Heart left ventricle (tissue), 16 donors: ENCODE measurements at places on chromosomes 5 and 9. TPM values are rescaled to one million over a fixed set of nuclear protein-coding genes. Genes with fewer than 3 reads are reported as not detected.

PCDHA1 gene
- not detected for total RNA-seq

DNA sequence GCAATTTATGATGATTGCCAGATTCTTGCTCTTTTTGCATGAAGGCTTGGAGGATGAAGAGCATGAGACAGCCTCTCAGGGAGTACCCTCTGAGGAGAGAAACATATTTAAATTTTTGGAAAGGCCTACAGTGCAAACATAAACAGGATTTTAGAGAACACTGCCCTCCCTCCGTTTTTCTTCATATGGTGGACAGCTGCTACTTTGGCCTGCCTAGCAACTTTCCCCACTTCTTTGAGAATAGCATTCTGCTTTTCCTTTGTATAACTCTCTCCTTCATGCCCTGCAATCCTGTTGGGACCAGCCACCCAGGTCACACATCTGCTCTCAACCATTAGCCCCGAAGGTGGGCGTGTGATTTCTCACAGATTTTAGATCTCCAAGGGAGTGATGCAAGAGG, 20.5 kb upstream of the TXN start:
- no peaks in the 10 kb centered on the region for H3K4me1 ChIP-seq
- no peak overlapping the region for H3K27ac ChIP-seq
- no peak overlapping the region for H3K4me3 ChIP-seq
- no peaks in the 10 kb centered on the region for H3K36me3 ChIP-seq
- H3K27me3 ChIP-seq, result no peaks in the 10 kb centered on the region

DNA sequence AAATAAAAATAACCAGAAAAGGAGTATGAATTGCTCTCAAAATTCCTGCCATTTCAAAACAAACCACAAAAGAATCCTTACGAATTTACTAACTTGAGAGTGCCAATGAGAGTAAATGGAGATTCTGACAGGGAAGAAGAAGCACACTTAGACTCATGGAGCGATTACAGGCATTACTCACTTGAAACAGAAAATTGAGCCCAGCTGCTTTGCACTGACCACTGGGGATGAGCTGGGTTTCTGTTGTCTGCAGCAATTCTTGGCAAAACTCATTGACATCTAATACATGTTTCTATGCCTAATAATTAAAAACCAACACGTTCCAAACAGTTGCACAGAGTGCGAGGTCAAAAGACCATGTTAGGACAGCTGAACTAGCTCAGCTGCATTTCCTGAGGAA, 731.6 kb downstream of the DNAH5 start:
- no peaks in the 10 kb centered on the region for H3K36me3 ChIP-seq
- no peak overlapping the region for H3K4me3 ChIP-seq
- no peaks in the 10 kb centered on the region for H3K4me1 ChIP-seq
- DNase-seq, result no peak
- no peak overlapping the region for H3K27ac ChIP-seq
- H3K27me3 ChIP-seq, result no peaks in the 10 kb centered on the region

DNA sequence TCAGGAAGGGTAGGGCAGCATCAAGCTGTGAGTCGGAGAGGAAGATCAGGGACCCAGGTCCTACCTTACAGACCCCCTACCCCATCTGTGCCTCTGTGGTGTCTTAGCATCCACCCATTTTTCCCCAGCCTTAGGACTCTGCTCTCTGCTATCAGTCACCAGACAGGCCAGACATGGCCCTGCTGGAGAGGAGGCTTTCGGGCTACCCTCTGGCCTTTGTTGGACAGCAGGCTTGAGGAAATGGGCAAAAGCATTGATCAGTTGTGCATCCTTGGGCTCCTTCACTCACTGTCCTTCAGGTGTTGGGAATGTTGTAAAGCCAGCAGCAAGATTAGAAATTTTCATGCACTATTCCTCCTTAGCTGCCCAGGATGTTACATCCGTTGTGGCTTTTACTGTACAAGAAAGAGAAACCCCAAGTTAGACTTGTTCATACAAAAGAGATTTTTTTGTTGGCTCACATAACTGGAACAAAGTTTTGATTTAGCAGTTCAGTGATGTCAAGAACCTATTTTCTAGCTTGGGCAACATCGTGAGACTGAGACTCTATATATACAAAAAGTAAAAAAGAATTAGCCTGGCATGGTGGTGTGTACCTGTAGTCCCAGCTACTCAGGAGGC, 17.4 kb upstream of the TNFAIP8 start:
- no peak overlapping the region for H3K27ac ChIP-seq
- H3K4me3 ChIP-seq, result no peak overlapping the region
- no peaks in the 10 kb centered on the region for H3K36me3 ChIP-seq
- no peak for DNase-seq
- H3K4me1 ChIP-seq, result no peaks in the 10 kb centered on the region
- H3K27me3 ChIP-seq, result no peaks in the 10 kb centered on the region

DNA sequence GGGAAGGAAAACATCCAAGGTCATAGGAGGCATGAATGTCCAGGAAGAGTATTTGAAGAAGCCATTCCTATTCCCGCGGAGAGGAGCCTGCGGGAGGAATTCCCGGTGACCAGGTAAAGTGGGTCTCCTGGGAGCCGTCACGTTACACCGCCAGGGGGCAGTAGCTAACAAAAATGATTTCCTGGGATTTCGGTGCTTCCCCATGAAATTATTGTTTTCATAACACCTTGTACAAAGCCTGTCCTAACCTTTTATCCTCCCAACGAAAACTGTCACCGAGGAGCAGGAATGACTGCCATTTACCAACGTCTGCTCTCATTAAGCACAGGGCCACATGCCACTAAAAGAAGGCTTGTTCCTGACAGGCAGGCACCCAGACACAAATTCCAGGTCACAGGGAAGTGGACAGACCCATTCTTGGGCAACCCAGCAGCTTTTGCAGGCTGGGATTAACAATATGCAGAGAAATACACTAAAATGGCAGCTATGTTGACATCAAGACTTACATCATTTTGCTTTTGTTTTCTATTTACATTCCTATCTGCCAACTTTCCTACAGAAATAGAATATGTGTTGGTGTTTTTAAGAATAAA, 41.2 kb upstream of the CTSL start:
- H3K36me3 ChIP-seq, result no peaks in the 10 kb centered on the region
- H3K27ac ChIP-seq, result no peak overlapping the region
- no peaks in the 10 kb centered on the region for H3K27me3 ChIP-seq
- DNase-seq, result no peak

GRCh38 chr9:16417749-16418148, 452.7 kb downstream of the BNC2 start:
- H3K27me3 ChIP-seq, result no peaks in the 10 kb centered on the region
- no peak overlapping the region for H3K4me3 ChIP-seq
- H3K36me3 ChIP-seq, result no peaks in the 10 kb centered on the region
- no peak for DNase-seq
- H3K27ac ChIP-seq, result peak overlapping the region; percentile 27
- H3K4me1 ChIP-seq, result no peaks in the 10 kb centered on the region

DNA sequence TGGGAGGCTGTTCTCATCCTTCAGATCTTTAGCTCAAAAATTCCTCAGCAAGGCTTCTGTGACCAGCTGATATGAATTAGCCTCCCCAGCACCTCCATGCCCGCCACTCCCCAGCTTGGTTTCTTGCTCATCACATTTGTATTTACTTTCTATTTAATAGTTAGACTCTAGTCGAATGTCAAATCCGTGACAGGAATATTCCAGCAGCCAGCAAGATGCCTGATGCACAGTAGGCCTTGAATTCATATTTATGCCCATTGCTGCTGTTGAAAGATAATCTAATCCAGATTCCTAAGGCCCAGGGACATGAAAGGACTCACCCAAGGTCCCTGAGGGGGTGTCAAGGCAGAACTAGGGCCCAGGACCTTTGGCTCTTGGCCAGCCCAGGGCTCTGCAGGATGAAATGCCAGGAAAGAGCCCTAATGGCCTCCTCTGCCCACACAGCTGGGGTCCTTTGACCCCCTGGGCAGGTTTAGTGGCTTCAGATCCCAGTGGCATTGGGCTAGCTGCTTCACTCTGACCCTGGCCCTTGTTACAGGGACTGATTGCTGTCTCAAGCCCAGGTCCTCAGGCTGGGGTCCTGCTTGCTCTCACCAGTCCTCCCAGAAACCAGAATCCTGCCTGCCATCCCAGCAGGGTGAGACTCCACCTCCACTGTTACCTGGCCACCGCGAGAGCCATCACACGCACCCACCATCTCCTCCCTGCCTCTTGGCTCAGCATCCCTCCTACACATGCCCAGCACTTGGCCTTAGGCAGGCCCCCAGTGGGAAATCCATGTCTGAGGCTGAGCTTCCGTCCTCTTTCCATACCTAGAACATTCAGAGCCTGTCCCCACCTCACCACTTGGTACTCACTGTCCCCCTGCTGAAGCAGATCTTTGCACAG, 7.3 kb downstream of the CSF1R start:
- H3K36me3 ChIP-seq, result no peaks in the 10 kb centered on the region
- H3K4me3 ChIP-seq, result no peak overlapping the region
- peaks cover 10% of the 10 kb centered on the region for H3K4me1 ChIP-seq
- no peak for DNase-seq
- no peaks in the 10 kb centered on the region for H3K27me3 ChIP-seq

CNTNAP3B gene
- 4.5 TPM for total RNA-seq

- H3K27ac ChIP-seq, result no peak overlapping the region
- H3K4me1 ChIP-seq, result peaks cover 22% of the 10 kb centered on the region
- no peak for DNase-seq
- H3K4me3 ChIP-seq, result no peak overlapping the region
- no peaks in the 10 kb centered on the region for H3K27me3 ChIP-seq
Observed at GRCh38 chr9:133980864-133981588, 11.1 kb downstream of the VAV2 start.

CER1 gene
- total RNA-seq, result not detected

NEUROG1 gene
- total RNA-seq, result not detected

CRHBP gene
- 0.65 TPM for total RNA-seq

GRCh38 chr5:149177911-149178565, 36.7 kb downstream of the ABLIM3 start:
- no peaks in the 10 kb centered on the region for H3K27me3 ChIP-seq
- no peak for DNase-seq

GRCh38 chr5:54721951-54722654, 204.5 kb downstream of the SNX18 start:
- no peaks in the 10 kb centered on the region for H3K27me3 ChIP-seq
- peak overlapping the region; percentile 2 for H3K27ac ChIP-seq
- no peak for DNase-seq
- peaks cover 20% of the 10 kb centered on the region for H3K4me1 ChIP-seq

NR5A1 gene
- total RNA-seq, result not detected

DNA sequence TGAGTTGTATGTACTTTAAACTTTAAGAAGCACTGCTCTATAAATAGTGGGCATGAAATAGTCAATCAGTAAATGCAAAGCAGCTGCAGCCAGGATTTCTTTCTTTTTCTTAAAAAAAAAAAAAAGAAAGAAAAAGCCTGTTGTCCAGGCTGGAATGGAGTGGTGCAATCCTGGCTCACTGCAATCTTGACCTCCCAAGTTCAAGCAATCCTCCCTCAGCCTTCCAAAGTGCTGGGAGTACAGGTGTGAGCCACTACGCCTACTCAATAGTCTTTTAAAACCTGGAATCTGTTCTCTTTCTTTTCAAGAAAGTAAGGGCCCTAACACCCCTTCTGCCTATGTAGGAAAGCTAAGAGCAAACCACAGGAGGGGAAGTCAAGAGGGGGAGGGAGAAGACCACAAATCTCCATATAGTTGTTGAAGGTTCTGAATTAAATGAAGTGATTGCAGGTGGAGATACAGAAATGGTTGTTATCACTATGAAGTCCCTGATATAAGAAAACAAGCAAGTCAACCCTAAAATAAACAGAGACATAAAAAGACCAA, 20.6 kb upstream of the TPD52L3 start:
- no peaks in the 10 kb centered on the region for H3K4me1 ChIP-seq
- no peak overlapping the region for H3K4me3 ChIP-seq
- DNase-seq, result no peak
- H3K27ac ChIP-seq, result no peak overlapping the region
- H3K27me3 ChIP-seq, result no peaks in the 10 kb centered on the region
- H3K36me3 ChIP-seq, result no peaks in the 10 kb centered on the region

- no peaks in the 10 kb centered on the region for H3K27me3 ChIP-seq
- no peak overlapping the region for H3K4me3 ChIP-seq
- H3K27ac ChIP-seq, result no peak overlapping the region
Observed at GRCh38 chr9:16433494-16433893, 437.0 kb downstream of the BNC2 start.

GRCh38 chr9:37998881-37999587, 70.0 kb downstream of the SHB start:
- no peak for DNase-seq
- no peak overlapping the region for H3K4me3 ChIP-seq
- H3K4me1 ChIP-seq, result peaks cover 21% of the 10 kb centered on the region

- peaks cover 40% of the 10 kb centered on the region for H3K4me1 ChIP-seq
- no peaks in the 10 kb centered on the region for H3K27me3 ChIP-seq
Observed at GRCh38 chr9:91102269-91102668, 259.4 kb downstream of the AUH start.

GRCh38 chr9:127213859-127214258, 50.7 kb upstream of the GARNL3 start:
- H3K27me3 ChIP-seq, result no peaks in the 10 kb centered on the region
- H3K4me1 ChIP-seq, result peaks cover 6% of the 10 kb centered on the region
- no peak for DNase-seq
- no peak overlapping the region for H3K27ac ChIP-seq
- no peaks in the 10 kb centered on the region for H3K36me3 ChIP-seq

DNA sequence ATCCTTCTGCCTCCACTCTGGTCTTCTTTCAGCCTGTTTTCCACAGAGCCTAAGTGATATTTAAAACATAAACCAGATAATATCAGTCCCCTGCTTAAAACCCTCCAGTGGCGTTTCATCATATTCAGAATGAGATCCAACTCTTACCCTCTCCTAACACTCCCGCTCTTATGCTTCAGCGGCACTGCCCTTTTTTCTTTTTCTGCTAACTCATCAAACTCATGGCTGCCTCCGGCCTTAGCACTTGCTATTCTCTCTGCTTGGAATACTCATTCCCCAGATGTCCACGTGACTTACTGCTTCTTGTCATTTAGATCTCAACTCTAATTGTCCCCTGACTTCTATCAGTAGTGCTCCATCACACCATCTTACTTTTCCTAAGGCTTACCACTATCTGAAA, 73.6 kb downstream of the PIP5K1B start:
- no peak for DNase-seq
- no peaks in the 10 kb centered on the region for H3K27me3 ChIP-seq
- H3K27ac ChIP-seq, result peak overlapping the region; percentile 91

GRCh38 chr5:36944607-36945225, 68.1 kb downstream of the NIPBL start:
- H3K4me1 ChIP-seq, result peaks cover 56% of the 10 kb centered on the region
- no peaks in the 10 kb centered on the region for H3K27me3 ChIP-seq
- DNase-seq, result no peak
- H3K4me3 ChIP-seq, result no peak overlapping the region
- no peaks in the 10 kb centered on the region for H3K36me3 ChIP-seq
- no peak overlapping the region for H3K27ac ChIP-seq
